Fibroblast of lung (primary cell): ENCODE measurements at places on chromosomes 6 and 20. TPM values are rescaled to one million over a fixed set of nuclear protein-coding genes. Genes with fewer than 3 reads are reported as not detected.

The MTFR2 gene
- 0.26 and 0.83 TPM in 2 replicates for total RNA-seq

The TAB2 gene
- total RNA-seq, result 18.7 and 27.2 TPM in 2 replicates

The CDH4 gene
- 2.3 and 4.8 TPM in 2 replicates for total RNA-seq

The GTPBP2 gene
- total RNA-seq, result 111 and 174 TPM in 2 replicates

The SPEF1 gene
- under 0.01 and 0.17 TPM in 2 replicates for total RNA-seq

The CD40 gene
- total RNA-seq, result 2.3 and 3.1 TPM in 2 replicates

The LHFPL5 gene
- total RNA-seq, result not detected in 2 replicates

The SNTA1 gene
- 28.8 and 46.6 TPM in 2 replicates for total RNA-seq

The EPHA7 gene
- total RNA-seq, result under 0.01 TPM in 1 of 2 replicates, not detected in the other

The HSPA12B gene
- 0.17 and 0.77 TPM in 2 replicates for total RNA-seq

The CNKSR3 gene
- total RNA-seq, result 3.9 and 14.0 TPM in 2 replicates

The PROKR2 gene
- not detected in 2 replicates for total RNA-seq

The EPB41L1 gene
- total RNA-seq, result 10.3 and 17.0 TPM in 2 replicates

The C20orf144 gene
- total RNA-seq, result under 0.01 and 0.17 TPM in 2 replicates

The ZNF391 gene
- 1.3 and 2.8 TPM in 2 replicates for total RNA-seq

The INSM1 gene
- total RNA-seq, result not detected in 2 replicates

The HCRTR2 gene
- not detected in 2 replicates for total RNA-seq

The AURKA gene
- total RNA-seq, result 4.9 and 27.7 TPM in 2 replicates

The NRN1 gene
- total RNA-seq, result under 0.01 TPM in 1 of 2 replicates, not detected in the other

The ECI2 gene
- total RNA-seq, result 91.4 and 157 TPM in 2 replicates

The ARMH2 gene
- total RNA-seq, result not detected in 2 replicates

The POLR3F gene
- 15.4 and 20.5 TPM in 2 replicates for total RNA-seq

The SMPDL3A gene
- total RNA-seq, result 19.8 and 51.4 TPM in 2 replicates

The MYO6 gene
- total RNA-seq, result 14.4 and 24.9 TPM in 2 replicates

The ARFGEF3 gene
- under 0.01 TPM in 2 replicates for total RNA-seq

The TRIM31 gene
- not detected in 2 replicates for total RNA-seq

The MTG2 gene
- total RNA-seq, result 17.5 and 20.5 TPM in 2 replicates

The TMEM200A gene
- total RNA-seq, result 44.2 and 51.7 TPM in 2 replicates

The SLC24A3 gene
- 1.8 and 4.9 TPM in 2 replicates for total RNA-seq

The MCM8 gene
- 3.1 and 5.4 TPM in 2 replicates for total RNA-seq

The CLPSL2 gene
- total RNA-seq, result not detected in 2 replicates

The CALHM6 gene
- 0.33 and 1.0 TPM in 2 replicates for total RNA-seq

The FAM50B gene
- total RNA-seq, result 11.6 and 15.7 TPM in 2 replicates

The TMC2 gene
- under 0.01 TPM in 2 replicates for total RNA-seq

The ULBP1 gene
- total RNA-seq, result 0.26 and 0.83 TPM in 2 replicates

The EGFL8 gene
- total RNA-seq, result 0.99 and 1.0 TPM in 2 replicates

The NMBR gene
- under 0.01 TPM in 1 of 2 replicates, not detected in the other for total RNA-seq

The MOXD1 gene
- total RNA-seq, result 45.5 and 89.8 TPM in 2 replicates

The SLC22A2 gene
- not detected in 2 replicates for total RNA-seq

The CNR1 gene
- total RNA-seq, result under 0.01 TPM in 1 of 2 replicates, not detected in the other
